ENCODE measurements at places on chromosomes 11 and 22.

- DNase-seq: no peak
Observed at GRCh38 chr11:85945296-85945695, 90.1 kb downstream of the CCDC83 start.

DNA sequence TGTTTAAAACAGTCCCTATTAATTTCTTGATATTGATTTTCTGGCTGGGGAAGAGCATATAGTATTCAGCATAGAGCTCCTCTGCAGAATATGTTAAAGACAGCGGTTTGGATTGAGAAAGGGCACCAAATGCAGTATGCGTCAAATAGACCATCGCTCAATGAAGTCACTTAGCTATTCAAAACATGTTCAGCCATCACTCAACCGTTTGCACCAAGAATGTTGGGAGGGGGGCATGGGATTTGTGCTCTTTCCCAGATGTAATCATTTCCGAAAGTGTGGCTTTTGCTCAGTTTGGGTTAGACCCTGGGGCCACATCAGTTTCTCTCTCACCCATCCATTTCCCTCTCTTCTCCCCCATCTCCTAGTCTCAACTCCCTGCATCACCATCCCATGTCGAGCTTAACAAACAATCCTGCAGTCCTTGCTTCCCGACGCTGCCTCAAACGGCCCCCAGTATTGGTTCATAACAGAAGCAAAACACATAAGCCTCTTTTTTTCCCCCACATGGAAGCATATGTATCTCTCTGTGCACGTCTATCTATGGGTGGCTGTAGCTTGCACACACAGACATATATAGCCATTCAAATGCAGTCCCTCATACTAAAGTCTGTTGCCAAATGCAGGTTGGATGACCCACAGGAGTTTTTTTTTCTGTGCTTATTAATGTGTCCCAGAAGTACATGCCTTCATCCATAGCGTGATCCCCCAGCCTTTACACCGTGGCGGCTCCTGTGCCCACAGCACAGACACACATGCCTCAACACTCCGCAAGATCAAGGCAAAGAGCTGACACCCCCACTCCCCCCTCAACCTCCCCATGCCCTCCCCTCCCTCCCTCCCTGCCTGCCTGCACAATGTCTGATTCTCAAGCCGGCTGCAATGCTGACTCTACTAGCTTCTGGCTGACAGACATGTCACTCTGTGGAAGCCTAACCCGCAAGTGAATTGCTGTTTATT, 2.6 kb downstream of the CACNG2 start:
- DNase-seq: no peak

DNA sequence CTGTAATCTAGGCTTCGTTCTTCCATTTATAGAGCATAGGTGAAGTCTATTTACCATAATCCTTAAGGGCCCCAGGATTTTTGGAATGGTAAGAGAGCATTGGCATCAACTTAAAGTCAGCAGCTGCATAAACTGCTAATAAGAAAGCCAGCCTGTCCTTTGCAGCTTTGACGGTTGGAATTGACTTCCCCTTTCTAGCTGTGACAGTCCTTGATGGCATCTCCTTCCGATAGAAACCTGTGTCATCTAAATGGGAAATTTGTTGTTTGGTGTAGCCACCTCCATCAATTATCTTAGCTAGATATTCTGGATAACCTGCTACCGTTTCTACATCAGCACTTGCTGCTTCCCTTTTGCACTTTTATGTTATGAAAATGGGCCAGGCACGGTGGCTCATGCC, 58.0 kb upstream of the GLYATL1B start:
- DNase-seq: no peak

DNA sequence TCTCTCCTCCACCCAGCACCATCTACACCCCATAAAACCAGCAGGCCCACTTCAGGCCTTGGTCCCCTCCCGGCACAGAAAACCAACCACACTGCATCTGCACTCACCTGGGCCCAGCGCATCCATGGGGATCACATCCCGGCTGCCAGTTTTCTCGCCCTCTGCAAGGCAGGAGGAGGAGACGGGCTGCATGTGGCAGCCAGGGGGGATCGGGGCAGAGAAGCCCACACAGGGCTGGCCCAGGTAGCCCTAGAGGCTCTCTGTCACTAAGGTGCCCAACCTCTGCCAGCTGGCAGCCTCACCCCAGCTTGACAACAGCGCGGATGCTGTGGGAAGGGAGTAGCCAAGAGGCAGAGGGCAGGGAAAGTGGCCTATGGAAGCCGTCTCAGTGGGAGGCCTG, 30.6 kb upstream of the TXNRD2 start:
- DNase-seq: no peak

- no peak for DNase-seq
Observed at GRCh38 chr11:111319296-111319695, 20.9 kb downstream of the POU2AF3 start.

DNA sequence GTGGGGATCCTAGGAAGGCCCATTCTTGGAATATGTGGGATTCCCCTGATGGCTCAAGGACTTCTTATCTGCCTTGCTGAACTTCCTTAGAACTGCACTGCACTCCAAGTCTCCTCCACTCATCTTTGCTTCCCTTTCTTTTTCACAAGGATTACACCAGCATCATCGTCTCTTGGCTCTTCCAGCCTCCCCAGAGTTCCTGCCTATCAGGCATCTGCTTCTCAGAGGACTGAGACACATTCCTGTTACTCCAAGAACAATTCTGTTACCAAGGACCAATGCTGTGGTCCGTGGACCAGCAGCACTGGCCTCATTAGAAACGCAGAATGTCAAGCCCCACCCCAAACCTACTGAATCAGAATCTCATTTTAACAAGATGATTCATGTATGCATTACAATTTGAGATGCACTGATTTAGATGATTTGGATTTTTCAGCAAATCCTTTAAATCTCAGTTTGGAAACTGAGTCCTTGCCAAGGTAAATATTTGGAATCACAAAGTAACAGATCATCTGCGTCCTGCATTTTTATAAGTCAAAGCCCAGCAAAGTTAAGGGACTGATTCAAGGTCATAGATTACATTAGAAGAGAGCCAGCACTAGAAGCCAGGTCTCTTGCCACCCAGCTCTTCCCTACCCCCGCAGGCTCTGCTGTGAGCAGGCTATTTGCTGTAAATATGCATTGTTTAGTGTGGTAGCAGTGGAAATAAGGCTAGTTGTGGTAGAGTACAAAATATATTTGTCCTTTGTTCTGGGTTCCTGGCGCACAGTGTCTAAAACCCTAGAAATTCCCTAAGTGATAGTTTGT, 110.9 kb downstream of the SWAP70 start:
- no peak for DNase-seq

- peak; percentile 87 for DNase-seq
Observed at GRCh38 chr22:20156611-20157429, 6.0 kb upstream of the CCDC188 start.

GRCh38 chr11:116194156-116194904, 578.5 kb downstream of the BUD13 start:
- no peak for DNase-seq

GRCh38 chr11:36412781-36413383, 97.2 kb downstream of the TRAF6 start:
- DNase-seq: no peak

- DNase-seq: no peak
Observed at GRCh38 chr11:113992459-113993110, 17.7 kb downstream of the HTR3A start.

GRCh38 chr11:21485426-21485825, 707.5 kb upstream of the ANO5 start:
- DNase-seq: no peak

- no peak for DNase-seq
Observed at GRCh38 chr22:30014244-30014643, 66.0 kb upstream of the HORMAD2 start.

DNA sequence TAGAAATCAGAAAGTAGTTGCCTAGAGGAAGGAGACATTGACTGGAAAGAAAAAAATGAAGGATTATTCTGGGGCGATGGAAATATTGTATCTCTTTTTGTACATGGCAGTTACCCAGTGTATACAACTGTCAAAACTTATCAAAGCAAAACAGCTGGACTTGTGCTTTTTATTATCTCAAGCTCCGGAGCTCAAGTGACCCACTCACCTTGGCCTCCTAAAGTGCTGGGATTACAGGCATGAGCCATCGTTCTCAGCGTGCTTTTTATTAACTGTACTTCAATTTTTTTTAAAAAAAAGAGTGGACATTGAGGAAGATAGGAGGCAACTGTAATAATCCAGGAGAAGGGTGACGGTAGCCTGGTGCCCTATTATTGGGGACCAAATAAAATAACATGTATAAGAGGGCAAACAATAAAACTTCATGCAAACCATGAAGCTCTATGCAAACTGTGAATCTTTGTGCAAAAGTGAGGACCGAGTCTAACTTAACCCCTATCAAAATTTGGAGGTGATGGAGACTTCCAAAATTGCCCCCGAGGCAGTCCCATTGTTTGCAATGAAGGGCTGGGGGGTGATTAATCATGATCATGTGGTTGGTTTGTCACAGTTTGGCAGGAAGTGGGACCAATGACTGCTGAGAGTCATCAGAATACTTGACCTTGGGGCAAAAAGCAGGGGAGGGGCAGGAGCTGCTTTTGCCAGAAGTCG, 23.5 kb downstream of the FZD4 start:
- DNase-seq: no peak

DNA sequence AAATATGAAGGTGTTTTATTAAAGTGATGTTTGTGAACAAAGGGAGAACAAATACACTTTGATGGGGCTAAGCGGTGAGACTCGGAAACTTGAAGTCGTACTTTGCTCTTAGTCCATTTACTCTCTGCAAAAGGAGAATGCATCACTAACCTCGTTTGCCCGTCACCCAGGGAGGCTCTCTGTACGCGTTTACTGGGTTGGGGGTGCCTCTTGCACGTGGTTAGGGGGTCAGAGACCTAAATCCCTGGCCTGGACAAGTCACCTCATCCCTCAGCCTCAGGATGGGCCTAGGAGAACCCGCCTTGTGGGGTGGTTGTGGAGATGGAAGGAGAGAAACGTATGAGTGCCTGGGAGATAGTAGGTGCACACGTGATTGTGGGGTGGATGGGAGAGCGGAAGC, 803 bp upstream of the IFT27 start:
- DNase-seq: no peak

DNA sequence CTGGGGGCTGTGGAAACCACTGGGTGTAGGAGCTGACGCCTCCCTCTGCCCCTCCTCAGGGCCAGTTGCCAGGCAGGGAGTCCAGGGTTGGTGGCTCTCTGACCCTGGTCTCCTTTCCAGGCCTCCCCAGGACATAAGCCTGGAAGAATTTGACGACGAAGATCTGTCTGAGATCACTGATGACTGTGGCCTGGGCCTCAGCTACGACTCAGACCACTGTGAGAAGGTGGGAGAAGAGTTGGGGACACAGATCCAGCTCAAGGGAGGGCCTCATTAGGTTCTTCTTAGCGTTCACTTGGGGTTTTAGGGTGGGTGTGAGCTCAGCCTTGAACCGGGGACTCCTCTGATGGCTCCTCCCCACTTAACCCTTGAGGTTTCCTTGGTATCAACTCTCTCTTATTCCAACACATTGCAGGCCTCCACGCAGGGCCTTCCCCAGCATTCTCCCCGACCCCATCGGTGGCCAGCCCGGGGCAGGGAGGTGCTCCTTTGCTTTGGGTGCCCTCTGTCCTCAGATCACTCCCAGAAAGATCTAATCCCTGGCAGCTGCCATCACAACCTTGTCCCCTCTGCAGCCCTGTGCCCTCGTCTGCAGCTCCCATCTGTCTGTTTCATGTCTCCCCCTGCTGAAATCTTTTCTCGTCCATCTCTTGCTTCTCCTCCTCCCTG, 1.2 kb downstream of the MAPK8IP2 start:
- DNase-seq: no peak

DNA sequence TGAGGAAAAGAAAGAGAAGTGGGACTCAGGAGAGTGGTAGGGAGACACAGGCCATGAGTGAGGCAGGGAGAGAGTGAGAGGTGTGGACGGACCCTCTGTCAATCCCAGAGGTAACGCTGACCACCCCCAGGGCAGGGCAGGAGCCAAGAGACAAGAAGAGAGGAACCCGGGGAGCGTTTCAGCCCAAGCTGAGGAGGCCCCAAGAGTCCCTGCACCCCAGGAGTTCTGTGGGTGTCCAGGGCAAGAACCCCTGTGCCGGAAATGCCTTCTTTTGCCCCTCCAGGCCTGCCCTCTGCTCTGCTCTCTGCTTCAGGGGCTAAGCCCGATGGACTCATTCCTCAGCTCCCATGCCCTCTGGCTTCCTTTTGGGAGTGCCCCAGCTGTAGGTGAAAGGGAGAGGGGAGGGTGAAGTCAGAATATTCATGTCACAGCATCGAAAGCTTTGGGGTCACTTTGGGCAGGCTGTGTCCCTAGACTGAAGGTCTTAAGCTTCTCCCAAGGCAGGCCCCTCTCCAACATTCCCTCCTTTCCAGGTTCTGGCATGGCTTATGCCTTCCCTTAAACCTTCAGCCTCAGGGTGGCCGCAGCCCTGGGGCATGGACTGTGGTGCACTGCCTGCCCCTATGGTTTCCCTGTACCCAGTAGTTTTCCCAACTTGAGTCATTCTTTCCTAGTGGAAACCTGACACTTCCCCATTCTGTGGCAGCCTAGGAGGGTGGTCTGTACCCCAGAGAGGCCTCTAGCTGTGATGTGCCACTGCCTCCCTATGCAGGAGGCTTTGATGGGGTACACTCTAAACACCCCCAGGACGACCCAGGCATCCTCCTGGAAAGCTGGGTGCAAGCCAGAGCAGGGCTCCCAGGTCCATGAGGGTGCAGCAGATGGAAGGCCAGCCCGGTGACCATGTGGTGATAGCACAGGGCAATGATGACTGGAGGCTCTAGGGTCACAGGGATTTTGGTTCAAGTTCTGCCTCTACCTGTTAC, 27.1 kb downstream of the MYEOV start:
- DNase-seq: no peak

DNA sequence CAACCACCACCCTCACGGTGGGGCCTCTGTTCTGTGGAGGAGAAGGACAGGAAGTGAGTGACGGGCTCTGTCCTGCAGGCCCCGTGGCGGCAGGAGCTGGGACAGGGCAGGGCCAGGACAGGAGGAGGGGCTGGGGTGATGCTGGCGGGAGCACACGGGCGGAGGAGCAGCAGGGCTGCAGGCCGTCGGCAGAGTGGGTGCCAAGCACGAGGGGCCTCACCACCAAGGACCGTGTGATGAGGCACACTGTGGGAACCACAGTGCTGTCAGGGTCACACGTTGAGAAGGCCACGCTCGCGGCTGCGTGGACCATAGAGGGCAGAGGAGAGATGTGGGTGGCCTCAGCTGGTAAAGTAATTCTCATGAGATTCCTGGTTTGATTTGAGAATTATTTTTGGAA, 8.5 kb downstream of the SCO2 start:
- no peak for DNase-seq

DNA sequence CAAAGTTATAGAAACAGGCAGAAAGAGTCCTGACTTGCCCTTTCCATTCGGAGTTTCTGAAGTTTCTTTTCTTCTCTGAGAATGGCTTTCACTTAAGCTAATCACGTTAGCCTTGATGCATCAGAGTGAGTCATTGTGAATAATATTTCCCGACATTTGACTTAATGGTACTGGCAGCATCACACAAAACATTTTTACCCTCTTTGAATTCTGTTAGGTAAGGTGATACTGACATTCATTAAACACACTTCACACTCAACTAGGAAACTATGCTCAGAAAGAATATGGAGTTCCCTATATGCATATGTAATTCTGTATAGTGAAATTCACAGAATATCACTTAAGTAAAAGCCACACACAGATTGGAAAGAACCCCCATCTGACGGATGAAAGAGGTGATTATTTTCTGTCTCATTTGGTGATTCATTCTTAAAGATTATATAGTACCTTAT, 120.8 kb upstream of the ARHGAP20 start:
- DNase-seq: no peak

Data from CD4-positive, alpha-beta T cell treated with Interleukin-15 for 4 hours (primary cell).